ENCODE measurements at places on chromosomes 2 and 18.

- no peak for DNase-seq
Measured at GRCh38 chr2:146229508-146230155, 1615.2 kb upstream of the ACVR2A start.

DNA sequence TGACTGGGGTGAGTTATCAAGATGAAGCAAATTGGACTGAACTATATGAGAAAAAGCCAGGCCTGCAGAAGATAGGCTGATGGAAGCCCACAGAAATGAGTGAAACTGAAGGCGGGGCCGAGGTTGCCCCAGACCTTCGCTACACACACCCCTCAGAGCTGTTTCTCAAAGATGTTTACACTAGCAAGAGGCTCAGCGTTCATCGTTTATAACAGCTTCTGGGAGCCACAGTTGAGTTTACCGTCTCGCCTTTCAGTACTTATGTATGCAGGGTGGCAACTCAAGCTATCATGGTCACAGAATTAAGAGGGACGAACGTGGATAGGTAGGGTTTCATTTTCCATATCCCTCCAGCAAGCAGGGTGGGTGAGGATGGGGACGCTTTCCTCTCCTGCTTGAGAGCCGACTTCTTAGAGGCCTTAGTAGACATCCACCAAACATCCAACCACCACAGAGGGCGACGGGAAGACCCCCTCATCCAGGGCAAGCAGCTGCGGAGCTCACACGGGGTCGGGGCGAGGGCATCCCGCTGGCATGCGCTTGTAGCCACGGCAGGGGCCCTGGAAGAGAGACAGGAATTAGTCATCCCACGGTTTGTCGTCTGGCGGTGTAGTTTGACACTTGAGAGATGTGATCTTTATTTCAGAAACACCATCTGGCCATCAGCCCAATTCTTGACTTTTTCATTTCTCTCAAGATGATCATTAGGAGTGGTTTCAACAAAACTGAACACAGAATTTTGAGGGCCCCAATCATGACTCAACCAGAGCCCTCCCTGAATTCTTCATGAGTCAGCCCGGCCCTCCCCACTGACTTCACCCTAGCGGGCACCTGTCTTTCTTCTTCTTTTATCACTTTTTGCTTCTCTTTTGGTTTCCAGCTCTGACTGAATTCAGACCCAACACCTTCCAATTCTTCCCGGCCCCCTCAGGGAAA, 109.1 kb upstream of the CTDP1 start:
- DNase-seq: no peak

- DNase-seq: no peak
Measured at GRCh38 chr18:58416014-58416703, 212.7 kb downstream of the ALPK2 start.

DNA sequence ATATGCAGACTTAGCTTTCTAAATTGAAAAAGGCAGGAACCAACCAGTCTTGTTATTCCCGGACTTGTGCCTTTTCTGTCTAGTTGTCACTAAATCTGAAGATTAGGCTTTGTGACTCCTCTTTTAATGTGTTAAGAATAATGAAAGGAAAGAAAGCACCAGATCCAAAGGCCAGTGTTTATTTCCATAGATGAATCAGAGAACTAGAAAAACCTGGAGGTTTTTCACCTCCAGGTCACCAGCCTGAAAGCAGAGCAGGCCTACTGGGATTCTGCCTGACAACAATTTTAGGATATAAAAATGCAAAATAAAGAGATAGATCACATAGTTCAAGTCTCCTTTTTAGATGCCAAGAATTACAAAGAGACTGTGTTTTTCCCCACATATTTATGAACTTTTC, 160.4 kb downstream of the GULP1 start:
- no peak for DNase-seq

- no peak for DNase-seq
Measured at GRCh38 chr18:59567431-59567830, 129.8 kb downstream of the CCBE1 start.

- DNase-seq: no peak
Measured at GRCh38 chr2:77395011-77395410, 127.2 kb downstream of the LRRTM4 start.

DNA sequence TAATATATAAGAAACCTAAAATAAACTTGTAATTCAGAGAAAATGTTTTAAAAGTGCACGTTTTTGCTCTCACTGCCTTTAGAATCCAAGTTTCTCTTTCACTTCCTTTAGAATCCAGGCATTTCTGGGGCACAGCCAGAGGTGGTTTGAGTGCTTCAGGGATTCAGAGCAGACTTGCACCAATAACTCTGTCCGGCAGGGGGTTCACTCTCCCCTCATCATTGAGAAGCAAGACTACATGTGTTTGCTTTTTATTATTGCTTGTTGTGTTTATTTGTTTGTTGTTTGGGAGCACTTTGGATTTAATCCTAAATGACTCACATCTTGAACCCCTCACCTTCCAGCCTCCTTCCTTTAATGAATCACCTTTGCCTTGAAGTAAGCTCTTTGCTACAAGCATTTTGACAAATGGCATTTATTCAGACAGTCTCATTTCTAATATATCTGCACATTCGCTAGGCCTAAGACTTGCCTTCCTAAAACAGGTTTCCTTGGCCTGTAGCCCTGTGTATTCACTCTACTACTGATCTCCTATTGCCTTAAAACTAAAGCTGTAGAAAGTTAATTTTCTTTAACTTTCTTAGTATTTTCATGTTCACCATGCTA, 233.5 kb upstream of the ATP5MC3 start:
- peak; percentile 17 for DNase-seq

DNA sequence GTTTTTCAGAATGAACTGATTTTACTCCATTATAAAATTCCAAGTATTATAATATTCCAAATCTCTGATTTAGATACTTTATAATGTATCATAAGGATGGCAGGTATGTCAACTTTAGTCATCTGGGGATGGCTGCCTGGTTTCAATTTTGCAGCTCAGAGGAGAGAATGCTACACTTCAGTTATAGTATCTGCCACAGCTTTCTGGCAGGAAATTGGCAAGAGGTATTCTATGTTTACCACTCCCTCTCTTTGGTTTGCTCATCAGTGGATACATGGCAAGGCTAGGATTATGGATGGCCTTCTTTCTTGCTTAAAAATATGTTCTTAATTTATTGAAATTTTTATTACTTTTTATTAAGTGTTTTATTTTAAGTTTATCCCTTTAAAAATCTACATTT, 67.0 kb upstream of the TNFRSF11A start:
- DNase-seq: no peak

DNA sequence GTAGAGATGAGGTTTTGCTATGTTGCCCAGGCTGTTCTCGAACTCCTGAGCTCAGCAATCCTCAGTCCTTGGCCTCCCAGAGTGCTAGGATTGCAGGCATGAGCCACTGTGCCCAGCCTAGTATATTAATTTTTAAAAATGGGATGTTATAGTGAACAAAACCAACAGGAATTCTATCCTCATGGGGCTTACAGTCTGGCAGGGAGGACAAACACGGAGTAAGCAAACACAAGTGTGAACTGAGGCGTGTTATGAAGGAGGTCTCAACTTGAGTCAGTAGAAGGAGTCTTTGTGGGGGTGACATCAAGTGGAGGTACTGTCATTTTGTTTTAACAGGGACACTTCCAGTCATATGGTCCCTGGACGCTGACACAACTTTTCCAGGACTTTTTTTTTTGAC, 33.1 kb downstream of the EMILIN2 start:
- no peak for DNase-seq

- DNase-seq: no peak
Measured at GRCh38 chr2:54455131-54455562, 980 bp upstream of the SPTBN1 start.

GRCh38 chr2:43576981-43577892, 18.6 kb downstream of the THADA start:
- DNase-seq: peak; percentile 46

DNA sequence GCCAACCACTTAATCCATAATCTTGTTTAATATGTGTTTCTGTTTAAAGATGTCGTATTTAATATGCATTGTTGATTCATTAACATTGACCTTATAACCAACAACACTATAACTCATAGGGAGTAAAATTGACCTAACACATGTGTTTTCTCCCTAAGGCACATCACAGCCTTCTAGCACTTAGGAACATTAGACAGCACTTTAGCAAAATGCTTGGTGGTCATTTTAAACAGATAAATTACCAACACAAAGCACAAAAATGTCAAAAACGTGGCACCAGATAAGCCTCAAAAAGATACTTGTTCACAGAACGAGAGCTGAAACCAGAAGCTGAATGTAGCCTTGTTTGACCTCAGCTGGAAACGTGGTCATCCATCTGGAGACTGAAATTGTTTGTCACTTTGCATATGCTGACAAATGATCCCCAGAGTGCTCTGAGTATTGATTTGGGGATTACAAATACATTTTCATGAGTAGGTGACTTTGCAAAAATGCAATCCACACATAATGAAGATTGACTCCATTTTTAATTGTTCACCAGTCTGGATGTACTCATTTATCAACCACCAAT, 139.2 kb downstream of the CCDC102B start:
- no peak for DNase-seq

Data from NCI-H1105 treated with DMSO at 0.1 percent for 48 hours (cell line).